ENCODE measurements at places on chromosomes 7 and 10.

DNA sequence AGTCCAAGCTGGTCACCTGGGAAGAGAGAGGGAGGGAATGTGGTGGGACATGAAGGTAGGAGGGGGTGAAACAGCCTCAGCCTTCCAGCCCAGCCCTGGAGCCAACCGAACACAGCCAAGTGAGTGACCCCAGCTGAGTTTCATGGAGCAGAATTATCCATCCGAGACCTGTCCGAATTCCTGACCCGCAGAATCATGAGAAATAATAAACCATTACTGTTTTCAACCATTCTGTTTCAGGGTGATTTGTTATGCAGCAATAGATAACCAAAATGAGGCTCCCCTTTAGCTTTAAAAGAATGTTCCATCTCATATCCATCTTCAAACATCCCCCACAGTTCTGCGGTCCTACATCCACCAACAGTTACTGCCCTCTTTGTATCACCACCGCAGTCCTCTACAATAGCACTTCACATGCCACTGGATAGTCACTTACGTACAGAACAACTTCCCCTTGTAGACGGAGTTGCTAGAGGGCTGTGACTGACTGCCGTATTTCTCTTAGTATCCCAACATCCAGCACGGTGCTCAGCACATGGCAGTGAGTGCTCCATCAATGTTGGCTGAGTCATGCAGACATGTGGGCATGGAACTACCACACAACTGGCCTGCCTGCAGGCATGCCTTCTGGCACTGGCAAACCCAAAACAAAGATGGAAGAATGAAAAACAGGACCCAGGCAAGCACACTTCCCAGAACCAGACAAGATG, 18.5 kb downstream of the KIAA1549 start:
- peak; percentile 35 for DNase-seq

DNA sequence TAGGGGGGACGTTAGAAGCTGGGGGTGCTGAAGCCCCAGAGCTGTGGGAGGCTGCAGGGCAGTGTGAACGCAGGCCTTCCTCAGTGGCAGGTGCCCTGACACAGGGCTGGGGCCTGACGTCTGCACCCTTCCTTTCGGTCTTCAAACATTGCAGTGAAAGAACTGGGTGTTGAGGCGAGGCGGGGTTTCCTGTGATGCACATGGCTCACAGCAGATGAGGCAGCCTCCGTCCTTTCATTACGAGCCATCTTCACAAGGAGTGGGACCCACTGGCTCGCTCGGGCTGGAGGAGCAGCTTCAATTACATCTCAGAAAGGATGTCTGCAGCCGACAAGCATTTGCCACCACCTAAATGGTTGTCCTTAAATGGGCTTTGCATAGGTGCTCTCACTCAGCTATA, 180.3 kb upstream of the SHH start:
- no peak for DNase-seq

- peak; percentile 64 for DNase-seq
Observed at GRCh38 chr10:123889821-123890220, 1.8 kb downstream of the CPXM2 start.

DNA sequence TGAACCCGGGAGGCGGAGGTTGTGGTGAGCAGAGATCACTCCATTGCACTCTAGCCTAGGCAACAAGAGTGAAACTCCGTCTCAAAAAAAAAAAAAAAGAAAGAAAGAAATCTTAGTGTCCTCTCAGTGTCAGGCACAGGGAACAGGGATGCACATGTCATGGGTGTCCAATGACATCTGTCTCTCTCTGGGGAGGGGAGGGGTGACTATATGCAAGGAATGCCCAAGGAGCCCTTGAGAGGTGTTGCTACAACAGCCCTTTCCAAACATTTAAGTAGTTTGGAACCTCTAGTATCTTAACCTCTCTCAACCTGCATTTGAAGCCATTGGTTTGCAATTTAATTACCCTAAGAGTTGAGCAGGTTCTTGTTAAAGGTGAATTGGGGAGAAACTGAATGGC, 28.9 kb downstream of the PDLIM1 start:
- DNase-seq: no peak

DNA sequence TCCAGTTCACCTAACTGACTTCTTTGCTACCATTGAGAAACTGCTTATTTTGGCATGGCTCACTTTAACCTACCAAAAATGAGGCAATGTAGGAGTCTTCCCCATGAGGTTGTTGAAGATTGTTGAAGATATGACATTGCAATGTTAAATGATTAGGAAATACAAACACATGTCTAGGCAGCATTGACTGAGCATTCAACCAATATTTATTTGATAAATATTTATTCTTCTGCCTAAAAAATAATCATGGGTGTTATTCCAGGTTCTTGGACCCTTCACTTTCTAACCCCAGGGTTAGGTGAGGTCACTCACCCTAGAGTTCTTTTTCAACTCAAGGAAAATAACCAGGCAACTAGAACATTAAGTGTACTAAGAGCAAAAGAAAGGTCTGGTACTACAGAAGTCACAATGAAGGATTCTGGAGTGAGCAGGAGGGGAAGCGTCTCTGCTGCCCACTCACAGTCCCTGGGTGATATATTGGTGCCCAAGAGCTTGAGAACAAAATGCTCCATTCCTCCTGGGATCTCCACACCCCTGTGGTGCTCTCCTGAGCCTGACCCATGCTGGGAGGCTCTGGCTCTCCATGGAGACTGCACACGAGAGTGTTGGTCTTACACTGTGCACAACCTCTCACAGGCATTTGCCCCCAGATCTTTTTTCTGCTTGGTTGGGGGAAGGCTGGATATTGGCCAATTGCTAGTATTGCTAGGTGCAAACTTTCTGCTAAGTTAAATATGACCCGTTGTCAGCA, 123.4 kb downstream of the SPAG6 start:
- DNase-seq: no peak

- DNase-seq: no peak
Observed at GRCh38 chr7:77321300-77321699, 94.8 kb downstream of the GSAP start.

DNA sequence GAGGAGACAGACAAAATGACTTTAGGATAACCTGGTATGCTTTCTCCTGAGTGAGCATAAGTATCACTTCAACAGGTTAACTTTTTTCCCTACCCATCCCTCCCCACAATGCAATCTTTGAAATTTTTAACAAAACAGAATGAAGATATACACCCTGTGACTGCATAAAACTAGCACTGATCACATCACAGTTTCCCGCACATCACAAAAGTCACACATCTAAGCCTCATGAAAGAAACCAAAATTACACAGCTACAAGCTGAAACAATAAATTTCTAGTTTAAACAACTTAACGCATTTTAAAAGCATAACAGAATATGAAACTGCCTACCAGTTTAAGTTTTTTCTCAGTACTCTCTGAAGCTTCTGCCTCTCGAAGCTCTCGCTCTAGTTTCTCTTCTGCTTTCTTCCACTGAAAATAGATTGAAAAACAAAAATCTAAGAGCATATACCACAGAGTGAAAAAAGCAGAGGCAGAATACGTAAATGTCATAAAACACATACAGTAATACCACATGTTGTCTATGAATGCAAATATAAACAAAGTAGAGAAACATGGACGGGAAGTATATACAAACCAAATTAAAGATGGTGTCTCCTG, 18.1 kb downstream of the NOC3L start:
- no peak for DNase-seq

DNA sequence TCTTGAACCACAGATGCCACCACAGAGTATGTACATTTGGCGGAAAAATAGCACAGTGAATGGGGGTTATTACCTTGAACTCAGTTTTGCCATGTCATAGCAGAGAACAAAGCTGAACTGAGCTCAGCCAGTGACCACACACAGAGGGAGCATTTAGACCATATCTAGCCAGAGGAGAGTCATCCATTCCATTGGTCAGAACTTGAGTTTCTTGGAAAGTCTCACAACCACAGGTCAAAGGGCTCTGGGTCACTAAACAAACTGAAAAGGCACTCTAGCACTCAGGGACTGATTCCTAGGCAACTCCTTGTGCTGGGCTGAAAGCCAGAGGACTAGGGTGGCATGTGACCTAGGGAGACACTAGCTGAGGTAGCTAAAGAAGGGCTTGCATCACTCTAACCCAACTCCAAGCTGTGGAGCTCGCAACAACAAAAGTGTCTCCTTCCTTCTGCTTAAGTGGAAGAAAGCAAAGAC, 239.7 kb upstream of the SEMA3D start:
- no peak for DNase-seq

GRCh38 chr10:86798611-86799010, 42.2 kb downstream of the BMPR1A start:
- DNase-seq: no peak
